Stimulated activated CD8-positive, alpha-beta memory T cell treated with anti-CD3 and anti-CD28 coated beads, Interleukin-7, amount 100 ng/mL, for 4 hours (primary cell): ENCODE measurements at places on chromosomes 1 and 21.
A peak's percentile ranks its signal among the peaks of the same experiment; 100 is the strongest.

GRCh38 chr21:26783466-26784195 is 61.6 kb downstream of the ADAMTS1 start:
- DNase-seq = no peak

GRCh38 chr21:41815652-41816582 is 49.1 kb upstream of the RIPK4 start:
- no peak for DNase-seq

DNA sequence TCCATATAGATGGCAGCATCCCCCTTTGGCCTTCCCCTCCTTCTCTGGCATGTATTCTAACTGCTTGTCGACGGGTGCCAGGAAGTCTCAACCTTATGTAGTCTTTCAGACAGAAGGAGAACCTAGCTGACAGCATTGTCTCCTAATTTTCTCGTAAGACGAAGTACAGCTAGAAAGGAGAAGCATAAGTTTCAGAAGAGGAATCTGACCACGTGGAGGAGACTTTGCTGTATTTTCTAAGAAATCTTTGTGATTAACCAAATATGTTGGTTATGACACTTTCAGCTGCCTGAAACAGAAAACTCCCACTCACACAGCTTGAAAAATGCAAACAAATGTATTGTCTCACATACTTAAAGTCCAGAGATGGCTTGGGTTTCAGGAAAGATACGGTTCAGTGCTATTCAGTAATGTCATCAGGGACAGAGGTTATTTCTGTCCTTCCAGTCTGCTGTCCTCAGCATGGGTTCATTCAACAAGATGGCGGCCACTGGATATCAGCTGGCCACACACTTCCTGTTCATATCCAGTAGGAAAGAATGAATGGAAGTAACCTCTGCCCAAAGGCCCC is 109.5 kb upstream of the ZNF648 start:
- DNase-seq = no peak

DNA sequence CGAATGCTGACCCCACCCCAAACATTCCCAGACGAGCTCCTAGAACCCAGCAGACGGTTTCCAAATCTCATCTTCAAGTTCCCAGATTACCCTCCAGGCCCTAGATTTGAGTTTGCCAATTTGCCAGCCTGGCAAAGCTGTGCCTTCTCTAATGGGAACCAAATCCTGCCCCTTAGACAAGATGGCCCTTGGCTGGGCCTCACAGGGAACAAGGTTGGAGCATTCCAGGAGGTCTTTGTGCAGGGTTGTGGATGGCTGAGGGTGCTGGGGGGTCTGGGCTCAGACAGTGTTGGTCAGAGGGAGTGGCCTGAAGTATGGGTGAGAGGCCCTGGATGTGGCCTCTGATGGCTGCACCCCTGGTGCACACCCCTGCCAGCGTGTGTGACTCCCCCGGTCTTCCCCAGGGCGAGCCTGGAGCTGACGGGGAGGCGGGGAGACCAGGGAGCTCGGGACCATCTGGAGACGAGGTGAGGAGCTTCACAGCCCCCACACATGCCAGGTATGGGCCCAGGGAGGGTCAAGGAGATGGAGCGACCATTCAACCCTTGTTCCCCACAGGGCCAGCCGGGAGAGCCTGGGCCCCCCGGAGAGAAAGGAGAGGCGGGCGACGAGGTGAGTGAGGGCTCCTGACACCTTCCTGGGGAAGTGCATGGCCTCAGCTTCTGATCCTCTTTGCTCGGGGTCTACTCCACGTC is 10.2 kb downstream of the COL6A1 start:
- no peak for DNase-seq

DNA sequence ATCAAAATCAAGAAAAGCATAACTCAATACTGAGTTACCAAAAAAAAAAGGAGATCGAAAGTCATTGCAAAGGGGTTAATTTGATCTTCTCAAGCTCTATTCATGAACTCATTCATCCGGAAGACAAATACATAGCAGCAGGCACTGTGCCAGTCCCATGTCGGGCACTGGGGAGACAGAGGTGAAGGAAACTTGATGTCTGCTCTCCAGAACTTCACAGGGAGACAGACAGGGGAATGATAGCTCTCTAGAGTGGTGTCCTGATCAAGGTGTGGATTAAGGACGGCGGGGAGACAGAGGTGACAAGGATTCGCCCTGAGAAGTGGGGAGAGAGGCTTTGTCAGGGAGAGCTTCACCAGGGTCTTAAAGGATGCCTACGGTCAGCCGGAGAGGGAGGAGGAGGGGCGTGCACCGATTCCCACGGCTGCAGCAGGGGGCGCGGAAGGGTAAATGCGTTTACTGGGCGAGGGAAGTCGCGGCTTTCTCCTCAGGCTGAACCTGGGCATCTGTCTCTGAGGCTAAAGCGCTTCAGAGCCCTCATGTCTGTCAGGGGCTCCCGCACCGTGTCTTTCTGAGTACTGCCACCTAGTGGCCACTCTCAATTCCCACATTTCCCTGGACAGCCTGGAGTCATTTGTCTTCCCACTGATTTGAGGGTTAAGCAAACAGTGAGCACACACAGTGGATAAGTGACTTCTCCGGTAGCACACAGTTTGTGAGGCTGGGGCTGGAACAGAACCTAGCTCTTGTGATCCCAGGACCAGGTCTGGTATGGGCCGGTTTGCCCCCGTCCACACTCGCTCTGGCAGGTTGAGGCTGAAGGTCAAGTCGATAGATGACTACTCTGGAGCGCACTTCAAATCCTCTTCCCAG is 152.8 kb downstream of the TENT5C start:
- peak; percentile 44 for DNase-seq

DNA sequence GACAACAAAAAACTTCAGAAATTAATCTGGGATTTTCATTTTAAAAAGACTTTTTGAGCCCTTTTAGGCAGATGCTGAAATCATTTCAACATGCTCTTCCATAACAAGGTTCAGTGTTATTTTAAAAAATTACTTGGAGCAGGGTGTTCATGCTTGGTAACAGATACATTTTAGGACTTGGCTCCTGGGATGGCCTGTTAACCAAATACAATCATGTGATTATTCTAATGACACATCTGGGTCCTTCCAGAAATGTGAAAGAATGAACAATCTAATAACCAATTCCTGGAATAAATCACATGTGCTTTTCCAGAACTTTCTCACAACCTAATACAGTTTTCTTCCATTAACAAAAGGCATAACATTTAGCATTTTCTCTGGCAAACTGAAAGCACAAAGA is 379.8 kb upstream of the RUNX1 start:
- no peak for DNase-seq

GRCh38 chr1:234120327-234120944 is 216.0 kb downstream of the SLC35F3 start:
- no peak for DNase-seq

DNA sequence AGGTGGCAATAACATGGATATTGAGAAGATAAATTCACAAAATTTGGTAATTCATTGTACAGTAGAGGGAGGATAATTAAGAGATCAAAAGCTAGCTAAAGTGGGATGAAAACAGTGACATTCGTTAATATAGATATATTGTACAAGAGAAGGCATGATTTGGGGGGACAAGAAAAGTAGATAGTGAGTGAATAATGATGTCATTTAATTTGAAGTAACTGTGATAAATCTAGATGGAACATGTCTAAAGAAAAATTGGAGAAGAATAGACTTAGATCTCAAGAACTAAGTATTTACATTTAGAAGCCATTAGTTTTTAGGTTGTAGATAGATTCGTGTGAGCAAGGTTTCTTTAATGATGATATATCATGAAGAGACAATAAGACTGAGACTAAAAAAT is 594.0 kb upstream of the RGS18 start:
- no peak for DNase-seq

DNA sequence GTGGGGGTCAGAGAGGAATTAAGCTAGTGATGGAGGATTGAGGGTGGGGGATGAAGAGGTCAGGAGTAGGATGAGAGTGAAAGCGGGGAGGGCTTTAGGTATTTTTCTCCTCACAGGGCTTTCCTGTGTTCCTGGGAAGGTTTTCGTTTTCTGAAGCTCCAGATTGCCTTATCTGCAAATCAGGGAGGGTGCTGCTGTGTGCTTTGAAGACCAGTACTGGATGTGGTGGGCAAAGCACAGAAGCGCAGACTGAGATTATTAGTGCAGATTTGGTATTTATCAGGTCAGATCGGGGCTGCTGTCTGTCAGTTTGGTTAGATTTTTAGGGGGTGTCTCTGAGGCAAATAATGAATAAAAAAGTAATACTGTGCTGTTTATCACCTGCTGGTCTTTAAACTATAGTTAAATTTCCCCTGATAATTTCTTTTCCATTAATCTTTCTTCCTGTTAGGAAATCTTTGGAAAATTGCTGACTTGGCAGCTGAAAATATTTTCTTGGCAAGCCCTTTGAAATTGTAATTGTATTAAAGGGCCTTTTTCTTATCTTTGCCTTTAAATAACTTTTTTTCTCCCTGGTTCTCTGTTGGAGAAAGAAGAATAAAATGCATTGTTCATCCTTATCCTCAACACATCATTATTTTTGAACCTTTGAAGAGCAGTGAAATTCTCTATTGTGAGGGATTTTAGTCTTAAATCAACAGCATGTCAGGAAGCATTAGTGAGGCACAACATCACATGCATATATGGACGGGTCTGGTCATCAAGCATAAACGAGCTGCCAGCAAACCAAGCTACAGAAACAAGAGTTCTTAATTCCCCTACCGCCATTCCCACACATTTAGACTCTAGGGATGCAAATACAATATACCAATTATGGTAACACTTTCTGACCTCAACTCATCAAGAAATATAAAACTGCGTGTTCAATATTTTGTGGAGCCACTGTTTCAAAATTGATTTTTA is 139.6 kb downstream of the S1PR1 start:
- DNase-seq = no peak

- DNase-seq = no peak
Observed at GRCh38 chr1:211511947-211512346, 20.0 kb upstream of the RD3 start.

DNA sequence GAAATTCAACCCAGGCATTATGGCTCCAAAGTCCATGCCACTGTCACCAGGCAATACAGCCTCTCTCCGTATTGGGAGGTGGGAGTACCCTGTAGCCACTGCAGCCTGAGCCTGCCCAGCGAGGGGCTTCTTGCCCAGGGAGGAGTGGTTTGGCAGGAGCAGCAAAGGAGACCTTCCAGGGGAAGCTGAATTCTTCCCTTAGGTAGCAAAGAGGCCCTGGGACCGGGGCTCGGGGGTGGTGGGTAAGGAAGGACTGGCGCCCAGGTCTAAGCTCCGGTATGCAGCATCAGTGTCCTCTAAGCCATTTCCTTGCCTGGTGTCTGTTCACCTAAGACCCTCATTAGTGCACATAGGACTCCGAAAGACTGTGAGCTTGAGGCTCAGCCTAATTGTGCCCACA is 17.0 kb downstream of the TNNT2 start:
- DNase-seq = no peak

DNA sequence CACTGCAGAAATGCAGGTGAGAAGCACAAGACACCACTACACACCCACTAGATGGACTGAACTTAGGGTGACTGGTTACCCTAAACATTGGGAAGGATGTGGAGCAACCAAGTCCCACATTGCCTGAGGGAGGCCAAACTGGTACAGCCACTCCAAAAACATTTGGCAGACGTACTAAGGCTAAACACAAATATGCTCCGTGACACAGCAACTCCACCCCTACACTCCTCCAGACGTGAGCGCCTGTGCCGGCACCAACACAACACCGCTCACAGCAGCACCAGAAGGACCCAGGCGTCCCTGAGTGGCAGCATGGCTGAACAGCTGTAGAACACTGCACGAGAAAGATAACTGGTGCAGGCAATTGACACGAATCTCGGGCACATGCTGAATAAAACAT is 14.7 kb downstream of the PTTG1IP start:
- DNase-seq = no peak

DNA sequence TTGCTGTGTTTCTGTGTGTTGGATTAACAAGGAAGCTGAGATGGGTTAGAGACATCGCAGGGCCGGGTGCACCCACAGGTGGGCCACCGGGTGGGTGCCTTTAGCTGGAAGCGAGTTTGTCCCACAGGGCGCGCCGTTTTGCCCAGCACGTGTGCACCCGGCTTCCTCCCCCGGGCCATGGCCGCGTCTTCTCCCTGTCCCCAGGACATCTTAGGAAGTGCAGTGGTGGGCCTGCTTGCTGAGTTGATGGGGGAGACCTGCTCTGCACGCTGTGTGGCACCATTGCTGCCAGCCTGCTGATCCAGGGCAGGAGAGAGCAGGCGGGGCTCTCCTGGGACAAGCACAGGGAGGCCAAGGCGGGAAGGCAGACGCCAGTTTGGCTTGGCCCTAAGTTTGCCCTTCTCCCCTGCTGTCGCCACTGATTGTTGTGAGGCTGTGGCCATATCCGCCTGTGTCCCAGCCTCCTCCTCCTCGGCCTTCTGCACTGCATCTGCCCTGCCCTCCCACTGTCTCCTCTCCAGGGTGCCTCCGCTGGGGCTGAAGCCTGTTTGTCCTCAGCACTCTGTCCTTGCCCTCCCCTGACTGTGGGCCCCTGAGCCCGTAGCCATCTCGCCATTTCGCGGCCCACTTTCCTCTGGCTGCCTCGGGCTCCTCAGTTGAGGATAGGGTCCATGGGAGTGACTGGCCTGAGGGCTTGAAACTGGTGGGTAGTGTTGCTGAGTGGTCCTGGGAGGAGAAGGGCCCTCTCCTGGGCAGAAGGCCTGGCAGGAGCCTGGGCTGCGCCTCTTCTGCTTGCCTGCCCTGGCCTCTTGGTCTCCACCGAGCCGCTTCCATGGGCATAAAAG is 47.6 kb downstream of the PKNOX1 start:
- no peak for DNase-seq

DNA sequence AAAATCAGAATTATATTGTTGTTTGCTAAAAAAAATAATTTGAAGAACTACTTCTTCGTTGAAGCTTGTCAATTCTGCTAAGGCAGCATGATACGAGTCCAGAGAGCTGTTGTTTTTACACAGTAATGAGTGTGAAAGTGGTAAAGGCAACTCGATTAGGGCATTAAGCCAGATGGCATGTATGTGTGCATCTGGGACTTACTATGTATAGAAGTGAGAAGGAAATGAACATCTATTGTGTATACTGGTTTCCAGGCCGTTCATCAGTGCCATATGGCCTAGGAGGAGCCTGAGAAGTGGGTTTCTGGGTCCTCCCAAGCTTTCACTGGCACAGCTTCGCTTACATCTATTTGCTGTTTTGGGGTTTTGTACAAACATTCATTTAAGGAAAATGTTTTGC is 5.7 kb downstream of the CTPS1 start:
- DNase-seq = no peak

DNA sequence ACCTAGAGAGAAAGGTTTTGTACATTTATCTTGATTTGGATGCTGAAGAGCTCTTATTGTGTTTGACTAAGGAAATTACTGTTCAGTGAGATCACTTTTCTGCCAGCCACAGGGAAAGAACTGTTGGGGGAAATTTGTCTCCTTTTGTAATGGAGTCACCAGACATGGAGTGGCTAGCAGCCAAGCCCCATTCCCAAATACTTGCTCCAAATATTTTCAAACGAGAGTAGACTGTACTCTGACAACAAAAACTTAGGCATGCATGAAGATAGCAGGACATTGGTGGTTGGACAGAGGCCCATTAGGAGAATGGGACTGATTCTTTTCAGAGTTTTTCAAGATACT is 21.1 kb downstream of the IPO9 start:
- DNase-seq = no peak

DNA sequence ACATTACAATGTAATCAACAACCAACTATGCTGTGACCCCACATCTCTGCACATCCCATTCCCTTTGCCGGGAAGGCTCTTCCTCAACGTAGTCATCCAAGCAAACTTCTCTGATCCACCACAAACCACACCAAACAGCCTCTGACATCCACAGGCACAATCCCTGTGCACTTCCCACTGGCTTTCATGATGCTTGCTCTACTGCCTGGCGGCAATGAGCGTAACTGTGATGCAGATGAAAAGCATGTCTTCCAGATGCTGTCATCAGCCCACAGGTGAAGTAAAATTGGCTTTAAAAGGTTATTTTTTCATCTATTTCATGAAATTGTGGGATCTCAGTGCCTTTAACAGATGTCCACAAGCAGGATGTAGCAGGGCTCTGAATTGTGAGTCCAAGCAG is 635.2 kb downstream of the SMYD3 start:
- no peak for DNase-seq
